CD4-positive, alpha-beta T cell treated with Interleukin-1 beta for 1 hour (primary cell): ENCODE measurements at places on chromosomes 13 and 19.

DNA sequence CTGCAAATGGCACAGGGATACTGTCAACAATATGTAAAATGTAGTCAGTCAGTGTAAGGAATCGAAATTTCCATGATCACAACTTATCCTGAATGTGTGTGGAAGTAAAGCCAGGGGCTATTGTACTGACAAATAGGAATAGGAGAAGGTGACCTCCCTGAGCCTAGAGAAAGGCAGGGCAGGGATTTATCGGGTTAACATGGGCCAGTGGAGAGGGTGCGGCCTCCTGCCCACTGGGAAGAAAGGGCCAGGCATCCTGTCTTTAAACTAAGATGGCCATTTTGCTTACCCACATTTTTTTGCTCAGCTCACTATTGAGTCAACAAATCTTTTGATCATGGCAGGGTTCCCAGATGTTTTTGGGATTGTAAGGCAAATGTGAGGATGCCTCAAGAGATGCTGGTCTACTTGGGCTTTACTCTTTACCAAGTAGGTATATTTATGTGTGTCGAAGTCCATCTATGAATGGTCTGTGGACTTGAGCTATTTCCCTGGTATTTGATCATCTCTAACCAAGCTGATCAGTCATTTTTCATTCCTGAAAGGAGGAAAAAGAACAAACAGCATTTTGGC is 116.6 kb upstream of the RNF113B start:
- DNase-seq, result no peak

DNA sequence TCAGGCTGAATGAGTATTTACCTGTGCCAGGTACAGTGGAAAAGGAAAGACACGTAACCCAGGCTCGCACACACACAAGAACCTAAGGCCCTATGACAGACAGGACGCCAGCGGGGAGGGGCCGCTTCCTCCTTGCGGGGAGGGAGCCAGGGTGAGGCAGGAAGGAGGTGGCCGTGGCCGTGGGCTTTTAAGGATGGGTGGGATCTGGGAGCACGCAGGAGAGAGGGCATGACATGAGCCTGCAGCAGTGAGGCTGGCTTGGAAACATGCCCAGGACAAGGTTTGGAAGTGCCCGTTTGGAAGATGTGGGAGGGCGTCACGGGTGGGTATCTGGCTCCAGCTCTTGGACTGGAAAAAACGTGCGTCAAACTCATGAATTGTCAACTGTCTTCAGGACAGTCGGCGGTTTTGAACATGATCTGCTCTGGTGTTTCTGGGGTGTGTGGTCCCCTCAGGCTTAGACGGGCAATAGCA is 20.1 kb downstream of the SH3GL1 start:
- DNase-seq, result peak; percentile 61

DNA sequence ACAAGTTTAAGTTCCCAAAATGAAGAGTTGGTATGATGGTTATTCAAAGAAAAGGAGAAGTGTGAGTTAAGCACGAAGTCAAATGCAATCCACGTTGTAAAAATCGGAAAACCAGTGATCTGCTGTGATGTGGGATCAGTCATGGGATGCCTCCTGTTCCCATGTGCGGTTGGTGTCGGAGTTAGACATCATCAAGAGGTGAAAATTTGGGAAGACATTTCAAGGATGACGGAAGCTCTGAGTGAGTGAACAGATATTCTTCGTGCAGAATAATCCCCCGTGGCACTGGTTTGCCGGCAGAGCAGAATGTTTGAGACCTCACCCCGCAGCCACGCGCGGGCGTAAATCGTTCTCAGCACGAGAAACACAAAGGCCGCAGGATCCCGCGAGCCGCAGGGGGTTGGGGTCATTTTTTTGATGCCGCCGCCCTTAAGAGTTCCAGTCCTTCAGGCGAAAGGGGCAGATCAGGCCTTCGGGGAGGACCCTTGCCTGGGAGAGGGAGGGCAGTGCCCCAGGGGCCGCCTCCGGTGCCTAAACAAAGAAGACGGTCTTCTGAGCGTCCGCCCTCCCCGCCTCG is 13.7 kb upstream of the SOX1 start:
- DNase-seq, result no peak

GRCh38 chr19:10452726-10453618 is 32.6 kb downstream of the PDE4A start:
- DNase-seq, result no peak

GRCh38 chr13:55437162-55437561 is 1703.6 kb upstream of the PRR20A start:
- no peak for DNase-seq

- DNase-seq, result no peak
These were observed 6.6 kb upstream of the ZDHHC20 start for GRCh38 chr13:21465710-21466160.

DNA sequence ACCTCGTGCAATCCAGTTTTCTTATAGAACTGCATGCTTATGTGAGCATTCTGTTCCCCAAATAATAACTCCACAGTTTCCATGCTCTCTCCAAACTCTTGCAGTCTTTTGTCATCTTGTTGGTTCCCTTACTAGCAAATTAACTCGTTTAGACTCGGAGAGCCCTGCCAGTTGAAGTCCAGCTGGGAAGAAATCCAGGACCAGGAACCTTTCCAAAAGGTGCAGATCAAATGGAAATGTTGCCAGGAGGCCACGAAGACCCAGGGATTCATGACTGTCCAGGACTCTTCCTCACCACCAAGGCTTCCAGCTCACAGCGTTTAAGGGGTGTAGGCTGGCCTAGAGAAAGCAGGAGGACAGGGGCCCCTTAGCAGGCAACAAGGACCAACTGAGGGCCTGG is 2.1 kb upstream of the TDRD12 start:
- DNase-seq, result no peak

- DNase-seq, result no peak
These were observed 11.1 kb upstream of the VSTM2B start for GRCh38 chr19:29514525-29515232.

- peak; percentile 25 for DNase-seq
These were observed 26.2 kb downstream of the ZNF160 start for GRCh38 chr19:53076984-53077383.

DNA sequence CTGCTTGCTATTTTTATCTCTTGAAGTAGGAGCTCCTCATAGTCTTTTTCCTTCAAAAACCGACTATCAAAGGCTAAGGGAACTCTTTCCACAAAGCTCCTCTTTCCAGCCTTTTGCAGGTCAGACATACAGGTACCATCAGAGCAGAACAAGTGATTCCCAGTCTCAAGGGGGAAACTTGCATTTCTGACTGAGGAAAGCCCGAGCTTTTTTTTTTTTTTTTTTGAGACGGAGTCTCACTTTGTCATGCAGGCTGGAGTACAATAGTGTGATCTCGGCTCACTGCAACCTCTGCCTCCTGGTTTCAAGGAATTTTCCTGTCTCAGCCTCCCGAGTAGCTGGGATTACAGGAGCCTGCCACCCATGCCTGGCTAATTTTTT is 32.0 kb downstream of the RUBCNL start:
- no peak for DNase-seq

DNA sequence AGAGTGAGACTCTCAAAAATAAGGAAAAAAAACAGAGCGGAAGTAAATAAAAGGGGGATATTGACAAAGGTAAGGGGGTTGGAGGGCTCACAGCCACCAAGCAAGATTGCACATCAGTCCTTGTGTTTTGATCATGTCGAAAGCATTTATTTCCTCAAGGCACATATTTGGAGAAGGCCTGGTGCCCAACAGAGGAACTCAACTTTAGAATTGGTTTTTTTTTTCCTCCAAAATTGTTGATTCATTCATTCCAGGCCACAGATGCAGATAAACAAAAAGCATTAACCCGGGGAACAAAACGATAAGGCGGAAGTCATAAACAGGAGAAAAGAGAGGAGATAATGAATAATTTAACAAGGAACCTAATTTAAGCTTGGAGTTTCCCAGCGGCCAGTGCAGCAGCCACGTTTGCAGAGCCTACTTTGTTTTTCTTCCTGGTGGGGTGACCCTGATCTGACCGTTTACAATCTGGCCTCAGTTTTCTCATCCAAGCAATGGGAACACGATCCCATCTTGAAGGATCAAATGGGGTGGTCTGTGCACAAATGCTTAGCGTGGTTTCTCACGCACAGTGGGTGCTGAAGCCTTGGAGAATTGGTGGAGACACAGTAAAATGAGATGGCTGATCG is 2.1 kb upstream of the PTPRS start:
- no peak for DNase-seq

DNA sequence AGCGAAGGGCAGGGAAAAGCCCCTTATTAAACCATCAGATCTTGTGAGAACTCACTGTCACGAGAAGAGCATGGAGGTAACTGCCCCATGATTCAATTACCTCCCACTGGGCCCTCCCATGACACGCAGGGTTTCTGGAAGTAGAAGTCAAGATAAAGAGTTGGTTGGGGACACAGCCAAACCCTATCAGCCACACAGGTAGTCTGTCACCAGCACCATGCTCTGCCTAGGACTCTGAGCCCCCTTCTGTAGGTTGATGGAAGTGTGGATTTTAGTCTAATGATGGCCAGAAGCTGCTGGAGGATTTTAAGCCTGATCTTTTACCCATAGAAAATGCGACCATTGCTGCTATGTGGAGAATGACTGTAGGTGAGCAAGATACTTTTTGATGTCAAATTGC is 60.8 kb downstream of the ARHGEF7 start:
- no peak for DNase-seq

- DNase-seq, result peak; percentile 75
These were observed 27.7 kb upstream of the NFIC start for GRCh38 chr19:3338541-3339181.

DNA sequence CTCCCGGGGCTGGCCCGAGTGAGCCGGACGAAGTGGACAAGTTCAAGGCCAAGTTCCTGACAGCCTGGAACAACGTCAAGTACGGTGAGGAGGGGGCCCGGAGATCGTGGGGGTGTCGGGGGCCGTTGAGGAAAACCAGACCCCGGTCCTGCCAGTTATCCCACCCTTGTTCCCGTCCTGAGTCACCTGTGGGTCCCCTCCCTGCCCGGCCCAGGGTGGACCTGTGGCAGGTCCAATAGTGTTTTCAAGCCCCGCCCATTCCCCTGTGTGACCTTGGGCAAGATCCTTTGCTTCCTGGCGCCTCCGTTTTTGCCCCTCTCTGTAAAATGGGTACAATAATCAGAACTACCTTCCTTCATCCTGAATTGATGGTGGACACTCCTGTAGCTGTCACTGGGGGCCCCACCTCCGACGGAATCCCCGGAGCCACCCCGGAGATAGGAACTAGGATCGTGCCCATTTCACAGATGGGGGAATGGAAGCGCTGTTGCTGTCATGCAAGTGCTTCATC is 593 bp downstream of the ATG4D start:
- peak; percentile 35 for DNase-seq

- no peak for DNase-seq
These were observed 343.1 kb downstream of the MZT1 start for GRCh38 chr13:72384186-72384823.

DNA sequence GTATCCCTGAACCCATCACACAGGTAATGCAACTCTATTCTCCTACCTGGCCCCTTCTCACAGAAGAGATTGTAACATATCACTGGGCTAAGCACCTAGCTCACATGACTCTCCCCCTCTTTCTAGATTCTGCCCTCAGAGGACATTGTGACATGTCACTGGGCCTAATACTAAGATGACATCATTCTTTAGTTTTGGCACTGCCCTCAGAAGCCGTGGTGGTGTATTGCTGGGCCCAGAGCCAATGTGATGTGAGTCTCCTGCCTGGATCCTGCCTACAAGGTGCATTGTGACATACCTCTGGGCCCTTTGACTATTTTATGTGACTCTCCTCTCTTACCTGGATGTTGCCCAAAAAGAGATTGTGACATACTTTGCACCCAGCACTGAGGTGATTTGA is 21.4 kb upstream of the ZNF730 start:
- no peak for DNase-seq

- DNase-seq, result no peak
These were observed 232.2 kb downstream of the DACH1 start for GRCh38 chr13:71634602-71635443.

GRCh38 chr13:19153782-19154450 is 27.7 kb downstream of the TUBA3C start:
- DNase-seq, result no peak

GRCh38 chr13:89205856-89206520 is 1534.8 kb downstream of the SLITRK5 start:
- DNase-seq, result no peak

DNA sequence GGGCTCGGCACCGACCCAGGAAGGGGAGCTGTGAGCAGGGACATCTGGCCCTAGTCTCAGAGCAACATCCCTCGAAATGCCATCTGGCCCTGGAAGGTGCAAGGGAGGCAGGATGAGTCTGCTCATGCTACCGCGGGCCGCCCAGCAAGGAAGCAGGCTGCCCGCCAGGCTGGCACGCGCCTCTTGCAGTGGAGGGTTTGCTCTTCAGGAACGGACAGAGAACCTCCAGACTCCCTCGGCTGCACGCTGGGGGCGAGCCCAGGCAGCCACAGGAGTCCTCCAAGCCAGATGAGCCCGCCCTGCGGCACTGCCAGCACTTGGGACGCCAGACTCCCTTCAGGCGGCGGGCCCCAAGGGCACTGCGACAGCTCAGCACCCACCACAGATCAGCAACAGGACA is 10.1 kb upstream of the ATP8B3 start:
- DNase-seq, result no peak

DNA sequence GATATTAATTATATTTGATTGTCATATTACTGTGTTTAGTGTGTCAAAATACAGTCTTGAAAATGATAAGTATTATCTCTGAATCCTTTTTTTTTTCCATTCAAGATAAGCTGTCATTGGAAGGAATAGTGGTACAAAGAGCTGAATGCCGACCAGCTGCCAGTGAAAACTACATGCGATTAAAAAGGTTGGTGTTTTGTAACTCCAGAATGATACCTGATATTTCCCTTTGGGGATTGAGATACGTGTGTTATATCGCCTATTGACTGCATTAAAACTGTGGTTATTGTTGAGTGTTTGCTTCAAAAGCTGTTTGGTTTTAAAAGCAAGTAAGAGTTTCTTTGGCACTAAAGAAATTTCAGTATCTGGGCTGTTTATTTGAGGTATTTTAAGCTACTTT is 6.5 kb upstream of the KCTD4 start:
- no peak for DNase-seq

DNA sequence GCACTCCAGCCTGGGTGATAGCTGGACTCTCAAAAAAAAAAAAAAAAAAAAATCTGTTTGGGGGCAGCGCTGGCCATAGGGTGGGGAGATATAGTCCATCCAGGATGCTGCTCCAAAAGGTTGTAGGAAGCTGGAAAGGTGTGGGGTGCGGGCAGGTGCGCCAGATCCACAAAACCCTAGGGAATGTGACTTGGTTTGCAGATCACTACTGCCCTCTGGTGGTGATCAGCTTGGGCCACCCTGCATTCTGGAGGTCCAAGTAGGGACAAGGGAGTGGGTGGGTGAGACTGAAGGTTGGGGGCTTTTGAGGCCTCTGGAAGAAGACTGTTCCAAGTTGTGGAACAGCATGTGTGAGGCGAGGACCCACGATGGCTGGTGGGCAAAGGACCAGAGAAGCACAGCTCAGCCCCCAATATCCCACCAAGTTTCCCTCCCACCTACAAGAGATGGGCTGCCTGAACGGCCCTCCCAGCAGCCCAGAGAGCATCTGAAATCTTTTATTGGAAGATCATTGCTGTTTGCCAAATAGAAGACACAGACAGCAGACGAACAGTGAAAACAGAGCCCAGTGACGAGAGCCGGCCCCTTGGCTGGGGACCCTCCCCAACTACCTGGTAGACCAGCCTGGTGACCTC is 10.4 kb upstream of the TYK2 start:
- peak; percentile 72 for DNase-seq

DNA sequence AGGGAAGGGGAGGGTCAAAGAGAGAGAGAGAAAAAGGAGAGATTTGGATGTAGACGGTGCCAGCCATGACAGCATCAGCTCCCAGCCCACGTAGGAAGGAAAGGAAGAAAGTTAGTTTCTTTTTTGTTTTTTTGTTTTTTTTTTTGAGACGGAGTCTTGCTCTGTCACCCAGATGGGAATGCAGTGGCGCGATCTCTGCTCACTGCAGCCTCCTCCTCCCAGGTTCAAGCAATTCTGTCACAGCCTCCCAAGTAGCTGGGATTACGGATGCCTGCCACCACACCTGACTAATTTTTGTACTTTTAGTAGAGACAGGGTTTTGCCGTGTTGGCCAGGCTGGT is 27.6 kb downstream of the ELL start:
- no peak for DNase-seq
